ENCODE measurements at places on chromosomes 2 and 18.

DNA sequence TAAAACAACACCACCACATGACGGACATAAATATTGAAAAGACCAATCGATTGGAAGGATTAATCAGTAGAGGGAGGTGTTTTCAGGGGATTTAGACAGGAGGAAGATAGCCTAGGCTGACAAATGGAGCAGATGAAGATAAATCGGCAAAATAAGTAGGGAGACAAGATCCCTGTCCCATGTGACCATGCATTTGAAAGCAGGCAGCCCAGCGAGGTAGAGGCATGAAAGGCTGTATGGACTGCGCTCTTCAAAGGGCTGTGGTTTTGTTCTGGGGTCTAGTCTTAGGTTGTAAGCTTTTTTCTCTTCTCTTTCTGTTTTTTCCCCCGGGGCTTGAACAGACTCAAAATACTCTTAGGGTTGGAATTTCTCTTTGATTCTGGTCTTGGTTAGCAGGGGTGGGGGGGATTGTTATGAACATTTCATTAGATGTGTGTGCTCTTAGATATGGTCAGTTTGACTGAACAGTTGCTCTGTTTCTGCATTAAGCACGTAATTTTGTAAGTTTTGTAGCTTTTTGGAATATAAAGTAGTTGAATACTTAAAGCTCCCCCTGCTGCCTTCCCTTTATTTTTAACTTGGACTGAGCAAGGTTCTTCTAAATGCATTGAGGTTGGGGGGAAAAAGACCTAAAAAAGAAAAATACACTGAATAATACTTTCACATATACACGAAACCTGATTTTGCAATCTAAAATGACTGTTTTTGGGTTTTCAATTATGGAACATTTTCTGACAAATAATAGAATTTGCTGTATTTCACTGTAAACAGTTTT is 32.2 kb downstream of the ZNF532 start:
- DNase-seq, result no peak

DNA sequence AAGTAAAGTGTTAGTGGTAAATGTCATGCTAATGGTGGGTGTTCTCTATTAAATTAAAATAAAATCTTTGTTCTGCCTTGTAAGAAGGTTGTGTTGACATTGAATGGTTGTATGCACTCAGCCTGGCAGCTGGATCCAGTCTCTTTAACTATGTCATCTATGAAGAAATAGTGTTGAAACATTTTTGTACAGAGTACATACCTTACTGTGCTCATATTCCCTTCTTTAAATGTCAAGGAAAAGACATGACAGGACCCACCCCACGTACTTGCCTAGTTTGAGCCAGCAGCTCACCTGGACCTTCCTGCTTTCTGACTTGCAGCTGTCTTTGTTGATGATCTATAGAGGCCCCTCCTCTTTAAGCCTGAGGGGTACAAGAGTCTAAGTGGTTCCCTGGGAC is 85.6 kb upstream of the ST3GAL5 start:
- DNase-seq, result no peak

DNA sequence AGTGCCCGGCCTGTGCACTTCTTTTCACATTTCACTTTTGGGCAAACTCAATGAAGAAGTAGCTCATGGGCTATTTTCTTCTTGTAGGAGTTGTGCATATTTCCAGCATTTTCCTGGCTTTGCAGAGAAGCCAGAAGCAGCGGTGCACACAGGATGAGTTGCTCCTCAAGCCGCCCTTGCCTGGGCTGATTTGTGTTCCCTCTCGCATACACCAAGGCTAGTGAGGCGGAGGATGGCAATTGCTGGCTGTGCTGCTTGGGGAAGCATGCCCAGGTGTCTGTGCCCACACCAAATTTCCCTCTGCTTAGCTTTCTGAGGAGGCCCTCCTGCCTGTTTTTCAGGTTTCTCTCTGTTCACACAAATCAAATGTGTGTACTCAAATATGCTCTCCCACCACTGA is 85.4 kb upstream of the TMEM200C start:
- no peak for DNase-seq

DNA sequence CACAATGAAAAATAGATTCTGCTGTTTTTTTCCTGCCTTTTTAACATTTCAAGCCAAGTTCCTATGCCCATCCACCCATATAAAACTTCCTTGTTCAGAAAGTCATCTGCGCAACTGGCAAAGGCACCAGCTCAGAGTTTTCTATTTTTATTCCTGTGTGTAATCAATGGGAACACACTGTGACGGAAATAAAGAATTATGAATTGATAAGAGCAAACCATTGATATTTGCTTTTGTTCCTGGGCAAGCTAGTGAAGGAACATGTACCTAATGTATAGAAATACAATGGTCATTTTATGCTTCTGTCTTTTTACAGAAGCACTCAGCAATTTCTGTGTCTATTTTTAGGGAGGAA is 30.8 kb upstream of the AAK1 start:
- DNase-seq, result no peak

- DNase-seq, result no peak
Measured at GRCh38 chr2:105764059-105764458, 19.3 kb downstream of the NCK2 start.

GRCh38 chr2:127235082-127235702 is 15.1 kb upstream of the CYP27C1 start:
- no peak for DNase-seq

GRCh38 chr2:20617081-20617575 is 33.8 kb downstream of the HS1BP3 start:
- no peak for DNase-seq

GRCh38 chr2:65062843-65063825 is 6.9 kb downstream of the CEP68 start:
- DNase-seq, result no peak

DNA sequence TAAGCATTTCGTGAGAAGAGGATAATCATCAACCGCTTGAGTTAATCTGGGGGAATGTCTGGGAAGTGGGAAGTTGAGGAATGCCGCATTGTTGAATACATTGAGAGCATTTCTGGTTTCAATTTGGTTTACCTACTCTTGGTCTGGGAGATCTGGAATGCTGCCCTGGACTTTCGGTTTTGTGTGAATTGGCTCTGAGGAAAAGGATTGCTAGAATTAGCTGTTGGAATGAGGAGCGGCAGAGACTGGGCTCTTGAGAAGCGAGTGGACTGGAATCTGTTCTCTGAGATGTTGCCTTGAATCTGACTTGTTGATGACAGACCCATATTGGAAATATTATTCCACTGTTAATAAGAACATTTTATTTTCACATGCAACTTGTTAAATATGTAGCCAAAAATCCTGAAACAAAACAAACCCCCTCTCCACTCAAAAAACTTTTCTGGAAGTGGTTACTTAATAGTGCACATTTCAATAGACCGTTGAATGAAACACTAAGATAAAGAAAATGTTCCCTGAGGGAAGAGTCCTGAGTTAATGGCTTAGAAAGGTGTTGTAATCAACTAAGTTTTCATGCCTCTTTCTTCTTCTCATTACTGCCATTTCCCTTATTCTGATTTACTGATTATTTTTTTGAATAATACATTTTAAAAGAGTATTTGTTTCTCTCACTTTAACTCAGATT is 50.8 kb downstream of the PTPRM start:
- no peak for DNase-seq

DNA sequence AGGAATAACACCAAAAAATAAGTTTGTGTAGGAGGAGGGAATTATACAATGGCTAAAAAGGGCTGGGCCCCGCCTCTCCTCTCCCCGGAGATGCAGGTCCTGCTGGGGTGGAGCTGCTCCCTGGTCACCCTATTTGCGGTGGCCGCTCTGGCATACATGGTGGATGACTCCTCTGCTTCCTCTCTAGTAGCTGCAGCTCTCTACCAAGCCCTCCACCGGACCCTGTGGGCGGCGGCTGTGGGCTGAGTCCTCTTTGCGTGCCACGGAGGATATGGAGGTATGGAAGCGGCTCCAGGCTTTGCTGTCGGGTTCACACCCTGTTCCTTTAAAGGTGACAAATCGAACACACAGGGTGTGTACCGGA is 77.1 kb upstream of the SEC11C start:
- DNase-seq, result no peak

- peak; percentile 52 for DNase-seq
Measured at GRCh38 chr2:27191070-27191829, 20.6 kb upstream of the ATRAID start.

DNA sequence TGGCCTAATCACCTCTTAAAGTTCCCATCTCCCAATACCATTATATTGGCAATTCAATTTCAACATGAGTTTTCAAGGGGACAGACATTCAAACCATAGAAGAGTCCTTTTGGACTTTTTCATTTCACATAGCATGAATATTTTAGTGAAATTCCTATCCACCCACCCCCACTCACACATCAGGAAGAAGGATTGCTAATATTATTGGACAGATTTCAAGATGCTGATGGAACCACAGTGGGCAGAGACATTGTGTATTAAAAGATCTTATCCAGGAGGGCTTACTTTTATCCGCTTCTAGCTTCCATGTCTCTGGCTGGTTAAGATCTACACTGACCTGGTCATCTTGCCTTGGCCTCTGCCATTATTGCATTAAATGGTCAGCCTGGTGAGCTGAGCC is 297.4 kb upstream of the ACVR2A start:
- DNase-seq, result no peak

DNA sequence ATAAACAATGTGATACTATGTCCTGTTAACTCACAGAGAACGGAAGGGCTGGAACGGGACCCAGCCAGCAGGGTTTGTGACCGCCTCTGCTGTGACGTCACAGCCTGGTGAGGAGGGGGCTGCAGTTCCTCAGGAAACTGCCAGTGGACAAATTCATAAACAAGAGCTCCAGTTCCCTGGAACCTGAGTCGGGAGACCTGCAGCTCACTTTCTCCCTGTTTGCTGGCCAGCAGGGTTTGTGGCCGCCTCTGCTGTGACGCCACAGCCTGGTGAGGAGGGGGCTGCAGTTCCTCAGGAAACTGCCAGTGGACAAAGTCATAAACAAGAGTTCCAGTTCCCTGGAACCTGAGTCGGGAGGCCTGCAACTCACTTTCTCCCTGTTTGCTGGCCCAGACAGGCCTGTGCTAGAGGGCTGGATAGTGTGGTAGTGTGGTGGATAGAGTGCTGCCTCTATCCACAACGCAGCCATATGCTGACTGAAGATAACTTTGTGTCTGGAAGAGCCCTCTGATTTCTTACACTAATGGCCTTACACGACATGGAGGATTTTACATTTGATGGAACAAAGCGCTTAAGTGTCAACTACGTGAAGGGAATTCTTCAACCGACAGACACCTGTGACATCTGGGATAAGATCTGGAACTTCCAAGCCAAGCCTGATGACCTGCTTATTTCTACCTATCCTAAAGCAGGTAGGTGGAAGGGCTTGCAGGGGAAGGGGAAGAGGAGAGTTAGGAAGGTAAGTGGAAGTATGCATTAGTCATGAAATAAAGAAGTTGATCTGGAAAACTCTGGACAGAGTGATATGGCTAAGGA is at the start of gene SULT1C4:
SULT1C4 (plus strand) TSS at position 140 of the 816 bp plus-strand sequence; CDS start at position 524, 384 bp downstream.
- DNase-seq, result no peak

GRCh38 chr2:86623043-86623493 is 597 bp downstream of the RNF103 start:
- DNase-seq, result peak; percentile 30

GRCh38 chr18:55866886-55867285 is 278.9 kb upstream of the TCF4 start:
- DNase-seq, result no peak

DNA sequence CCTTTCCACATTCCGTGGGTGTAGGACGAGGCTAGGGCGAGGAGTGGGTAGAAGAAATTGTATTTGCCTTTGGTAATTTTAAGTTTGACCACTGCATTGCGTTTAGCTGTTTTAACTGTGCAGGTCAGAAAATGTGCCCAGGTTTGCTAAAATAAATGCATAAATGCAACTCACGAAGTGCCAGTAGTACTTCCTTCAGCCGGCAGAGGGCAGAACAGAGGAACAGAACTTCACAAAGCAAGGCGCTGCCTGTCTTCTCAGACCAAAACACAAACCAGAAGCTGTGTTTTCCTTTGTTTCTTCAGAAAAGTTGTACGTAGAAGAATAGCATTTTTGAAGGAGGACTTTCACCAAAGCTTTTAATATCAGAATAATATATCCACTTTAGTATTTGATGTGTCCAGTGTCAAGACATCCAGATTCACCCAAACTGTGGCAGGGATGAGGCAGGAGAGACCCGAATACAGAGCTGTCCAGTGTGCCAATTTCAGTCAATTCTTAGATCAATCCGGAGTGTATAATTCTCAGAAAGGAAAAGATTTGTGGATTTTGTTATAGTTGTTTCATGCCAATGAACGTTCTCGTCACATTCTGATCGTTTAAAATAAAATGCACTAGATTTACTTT is 348.6 kb downstream of the DLGAP1 start:
- peak; percentile 63 for DNase-seq

- no peak for DNase-seq
Measured at GRCh38 chr18:44598514-44598913, 82.2 kb upstream of the SETBP1 start.

GRCh38 chr2:141828761-141829160 is 302.1 kb downstream of the LRP1B start:
- DNase-seq, result no peak

DNA sequence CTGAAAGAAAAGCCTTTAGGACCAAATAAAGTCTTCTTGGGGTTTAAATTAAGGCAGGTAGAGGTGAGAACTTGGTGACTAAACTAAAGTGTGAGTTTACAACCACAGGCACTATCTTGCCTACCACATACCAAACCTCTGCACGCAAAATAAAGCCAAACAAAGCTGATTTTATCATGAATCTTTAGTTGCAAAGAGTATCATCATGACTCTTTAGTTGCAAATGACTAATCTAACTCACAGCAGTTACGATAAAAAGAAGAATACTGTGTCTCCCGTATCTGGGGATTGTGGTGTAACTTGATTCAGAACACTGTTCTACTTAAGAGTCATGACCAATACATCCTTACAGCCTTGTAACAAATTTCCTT is 11.2 kb downstream of the CFAP210 start:
- no peak for DNase-seq

DNA sequence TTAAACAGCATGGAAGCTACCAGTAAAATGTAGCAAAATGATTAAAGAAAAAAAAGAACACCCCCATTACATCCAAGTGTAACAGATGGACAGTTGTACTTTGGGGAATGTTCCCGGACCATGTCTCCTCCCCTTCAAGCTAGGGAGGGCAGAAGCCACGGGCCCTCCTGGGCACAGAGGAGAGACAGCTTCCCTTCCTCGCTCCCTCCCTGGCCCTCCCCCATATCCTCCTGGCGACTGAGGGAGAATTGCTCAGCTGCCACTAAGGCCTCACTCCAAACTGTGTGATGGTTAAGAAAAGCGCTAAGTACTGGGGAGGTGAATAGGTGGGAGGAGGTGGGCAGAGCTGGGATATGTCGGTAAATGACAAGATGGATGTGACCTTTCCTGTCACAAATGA is 358.0 kb downstream of the HRH4 start:
- no peak for DNase-seq
